Suprapubic skin (tissue), 4 donors: ENCODE measurements at places on chromosomes 1 and 21. TPM values are rescaled to one million over a fixed set of nuclear protein-coding genes. Genes with fewer than 3 reads are reported as not detected.

GRCh38 chr1:43932786-43933385 is 715 bp upstream of the ARTN start:
- no peak for DNase-seq

GRCh38 chr1:231735411-231735810 is 108.8 kb downstream of the DISC1 start:
- no peak for DNase-seq

- DNase-seq = no peak
Observed at GRCh38 chr1:33762962-33763361, 100.9 kb upstream of the HMGB4 start.

- no peak for DNase-seq
Observed at GRCh38 chr1:227883073-227883520, 64.6 kb downstream of the WNT9A start.

The BARHL2 gene
- not detected for total RNA-seq

The KCNK2 gene
- 5.2 TPM for total RNA-seq

The AADACL4 gene
- not detected for total RNA-seq
